Tracheal epithelial cell (primary cell): ENCODE measurements at places on chromosomes 6 and 20. TPM values are rescaled to one million over a fixed set of nuclear protein-coding genes. Genes with fewer than 3 reads are reported as not detected.

PROKR2 gene
- not detected in 2 replicates for total RNA-seq

ELOVL2 gene
- under 0.01 TPM in 1 of 2 replicates, not detected in the other for total RNA-seq

DEFB115 gene
- not detected in 2 replicates for total RNA-seq

LY86 gene
- not detected in 2 replicates for total RNA-seq

ARMH2 gene
- total RNA-seq: not detected in 2 replicates

CFAP206 gene
- 0.48 TPM in 1 of 2 replicates, not detected in the other for total RNA-seq
